Tracheal epithelial cell (primary cell): ENCODE measurements at places on chromosomes 7 and 10. TPM values are rescaled to one million over a fixed set of nuclear protein-coding genes. Genes with fewer than 3 reads are reported as not detected.

Gene C10orf90
- total RNA-seq, result not detected in 2 replicates

Gene KAT6B
- total RNA-seq, result 6.3 and 8.7 TPM in 2 replicates

Gene THSD7A
- 0.21 and 0.48 TPM in 2 replicates for total RNA-seq

Gene SIRT1
- total RNA-seq, result 8.2 and 10.7 TPM in 2 replicates

Gene MYL10
- total RNA-seq, result not detected in 2 replicates

Gene PALD1
- total RNA-seq, result 0.21 and 0.96 TPM in 2 replicates

Gene SMARCD3
- 6.8 and 13.0 TPM in 2 replicates for total RNA-seq

Gene TRPV5
- not detected in 2 replicates for total RNA-seq

Gene SH2D4B
- total RNA-seq, result under 0.01 TPM in 1 of 2 replicates, not detected in the other

Gene DMBT1
- total RNA-seq, result under 0.01 TPM in 1 of 2 replicates, not detected in the other

Gene CALHM1
- total RNA-seq, result not detected in 2 replicates
